ENCODE measurements at places on chromosomes 11 and 22.

DNA sequence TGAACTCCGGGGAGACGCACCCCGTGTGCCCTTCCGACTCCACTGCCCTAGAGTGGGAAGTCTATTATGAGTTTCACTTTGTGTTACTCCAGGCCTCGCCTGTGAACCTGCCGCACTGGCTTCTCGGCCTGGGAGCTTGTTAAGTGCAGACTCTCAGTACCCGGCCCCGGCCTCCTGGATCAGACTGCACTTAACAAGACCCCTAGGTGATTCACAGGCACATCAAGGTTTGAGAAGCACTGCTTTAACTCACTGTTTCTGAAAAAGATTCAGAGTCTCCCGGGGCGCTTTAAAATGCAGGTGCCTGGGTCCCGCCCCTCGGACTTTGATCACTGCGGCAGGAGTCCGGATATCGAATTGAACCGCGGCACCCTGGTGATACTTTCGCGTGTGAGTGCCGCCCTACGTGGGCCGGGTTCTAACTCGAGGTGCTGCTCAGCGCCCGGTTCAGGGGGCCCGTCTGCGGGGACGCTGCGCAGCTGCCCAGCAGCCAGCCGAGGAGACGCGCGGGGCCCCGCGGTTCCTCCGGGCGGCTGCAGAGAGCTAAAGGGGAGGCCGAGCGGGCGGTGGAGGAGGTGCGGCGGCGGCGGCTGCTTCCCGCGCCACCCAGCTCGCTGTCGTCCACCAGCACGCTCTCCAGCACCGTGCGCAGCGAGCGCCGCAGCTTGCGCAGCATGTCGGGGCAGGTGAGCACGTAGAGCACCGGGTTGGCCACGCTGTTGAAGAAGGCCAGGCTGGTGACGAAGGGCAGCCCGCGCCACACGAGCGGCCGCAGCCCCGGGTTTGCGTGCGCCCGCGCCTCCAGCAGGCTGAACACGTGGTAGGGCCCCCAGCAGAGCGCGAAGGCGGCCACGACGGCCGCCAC is 3.4 kb downstream of the PTGDR2 start:
- no peak for DNase-seq

GRCh38 chr11:19929655-19930054 is 217.0 kb downstream of the NAV2 start:
- no peak for DNase-seq

DNA sequence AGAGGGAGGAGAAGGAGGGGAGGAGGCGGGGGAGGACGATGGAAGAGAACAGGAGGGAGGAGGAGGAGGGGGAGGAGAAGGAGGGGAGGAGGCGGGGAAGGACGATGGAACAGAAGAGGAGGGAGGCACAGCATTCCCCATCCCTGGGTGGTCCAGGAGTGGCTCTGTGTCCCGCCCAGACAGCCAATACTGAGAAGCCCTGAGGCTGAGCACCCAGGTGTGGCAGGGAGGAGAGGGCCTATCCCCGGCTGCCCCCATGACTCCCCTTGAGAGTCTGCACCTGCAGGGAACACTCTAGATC is 717 bp downstream of the MRGPRE start:
- DNase-seq: no peak

DNA sequence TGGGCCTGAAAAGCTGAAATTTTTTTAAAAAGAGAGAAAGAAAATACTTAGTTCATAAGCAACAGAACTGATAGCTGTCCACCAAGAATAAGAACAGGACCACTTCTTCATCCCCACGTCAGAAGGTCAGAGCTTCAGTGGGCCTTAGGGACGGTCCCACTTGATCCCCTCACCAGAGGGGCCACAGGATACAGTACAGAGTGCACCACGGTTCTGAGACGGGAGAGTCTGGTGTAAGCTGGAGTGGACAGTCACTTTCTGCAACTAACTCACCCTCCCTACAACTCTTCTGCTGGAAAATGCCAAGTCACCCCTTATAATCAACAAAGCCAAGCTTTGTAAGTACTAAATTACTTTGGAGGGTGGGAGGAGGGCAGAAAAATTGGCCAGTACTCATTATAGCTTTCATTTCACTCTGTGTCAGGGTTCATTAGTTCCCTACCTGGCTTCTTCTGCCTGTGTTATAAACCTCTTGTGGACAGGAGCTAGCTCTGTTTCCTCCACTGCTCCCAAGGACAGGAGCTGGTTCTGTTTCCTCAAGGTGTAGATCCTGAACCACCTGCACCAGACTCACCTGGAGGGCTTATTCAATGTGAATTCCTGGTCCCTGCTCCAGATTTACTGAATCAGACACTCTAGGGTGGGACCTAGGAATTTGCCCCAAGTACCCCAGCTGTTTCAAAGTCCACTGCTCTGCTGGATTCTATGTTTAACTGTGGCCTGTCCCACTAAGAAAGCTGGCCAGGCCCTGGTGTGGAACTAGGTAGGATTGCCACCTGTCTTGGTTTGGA is 39.6 kb downstream of the SCGB1A1 start:
- DNase-seq: no peak

GRCh38 chr11:57901756-57902155 is 121.9 kb upstream of the OR9Q1 start:
- no peak for DNase-seq

DNA sequence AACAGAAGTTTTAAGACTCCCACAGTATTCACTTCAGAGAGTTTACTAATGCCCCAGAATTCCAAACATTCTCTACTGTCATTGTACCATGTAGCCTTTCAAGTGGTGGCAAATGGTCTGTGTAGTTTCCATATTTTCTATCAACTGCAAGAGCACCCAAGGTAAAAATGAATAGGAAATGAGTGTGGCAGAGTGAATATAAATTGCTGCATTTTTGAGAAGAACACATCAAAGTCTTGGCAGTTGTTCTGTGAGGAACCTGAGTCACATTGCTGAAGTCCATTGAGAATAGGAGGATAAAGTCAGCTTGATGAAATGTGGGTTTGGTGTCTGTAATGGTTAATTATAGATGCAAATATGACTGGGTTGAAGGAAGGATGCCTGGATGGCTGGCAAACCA is 193.6 kb downstream of the AASDHPPT start:
- no peak for DNase-seq

- no peak for DNase-seq
These were observed 10.8 kb downstream of the ST3GAL4 start for GRCh38 chr11:126366064-126366822.

- DNase-seq: no peak
These were observed 59.3 kb downstream of the DEPDC5 start for GRCh38 chr22:31812977-31813605.

- no peak for DNase-seq
These were observed 507.6 kb downstream of the INSC start for GRCh38 chr11:15622231-15622890.

DNA sequence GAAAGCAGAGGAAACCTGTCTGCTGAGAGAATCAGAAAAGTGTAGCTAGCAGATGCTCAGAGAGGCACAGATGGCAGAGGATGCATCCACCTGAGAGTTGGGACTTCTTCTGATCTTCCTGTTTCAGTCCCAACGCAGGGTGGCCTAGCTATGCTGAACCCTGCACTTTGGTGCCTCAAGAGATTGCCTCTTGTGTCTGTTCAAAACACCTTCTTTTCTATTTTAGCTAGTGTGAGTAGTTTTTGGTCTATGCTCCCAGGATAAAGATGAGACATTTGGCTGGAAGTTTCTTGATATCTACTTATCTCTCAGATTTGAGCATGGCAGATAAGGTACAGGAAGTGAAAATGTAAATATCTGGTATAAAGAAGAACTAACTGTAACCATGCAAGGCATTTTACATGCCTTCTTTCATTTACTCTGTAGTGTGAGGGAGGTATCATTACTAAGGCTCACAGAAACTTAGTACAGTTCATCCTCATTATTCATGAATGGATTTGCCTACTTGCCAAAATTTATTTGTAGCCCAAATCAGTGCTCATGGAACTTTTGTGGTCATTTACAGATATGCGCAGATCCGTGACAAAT is 47.0 kb upstream of the PSMA1 start:
- DNase-seq: no peak

GRCh38 chr11:111792955-111793500 is 26.8 kb upstream of the PPP2R1B start:
- no peak for DNase-seq

DNA sequence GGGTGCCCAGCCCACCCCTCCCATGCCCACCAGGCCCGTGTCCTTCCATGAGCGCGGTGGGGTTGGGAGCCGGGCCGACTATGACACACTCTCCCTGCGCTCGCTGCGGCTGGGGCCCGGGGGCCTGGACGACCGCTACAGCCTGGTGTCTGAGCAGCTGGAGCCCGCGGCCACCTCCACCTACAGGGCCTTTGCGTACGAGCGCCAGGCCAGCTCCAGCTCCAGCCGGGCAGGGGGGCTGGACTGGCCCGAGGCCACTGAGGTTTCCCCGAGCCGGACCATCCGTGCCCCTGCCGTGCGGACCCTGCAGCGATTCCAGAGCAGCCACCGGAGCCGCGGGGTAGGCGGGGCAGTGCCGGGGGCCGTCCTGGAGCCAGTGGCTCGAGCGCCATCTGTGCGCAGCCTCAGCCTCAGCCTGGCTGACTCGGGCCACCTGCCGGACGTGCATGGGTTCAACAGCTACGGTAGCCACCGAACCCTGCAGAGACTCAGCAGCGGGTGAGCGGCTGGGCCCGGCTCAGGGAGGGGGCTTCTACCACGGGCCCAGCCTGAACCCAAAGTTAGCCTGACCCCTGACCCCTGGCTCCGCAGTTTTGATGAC is 3.0 kb downstream of the PKP3 start:
- no peak for DNase-seq

DNA sequence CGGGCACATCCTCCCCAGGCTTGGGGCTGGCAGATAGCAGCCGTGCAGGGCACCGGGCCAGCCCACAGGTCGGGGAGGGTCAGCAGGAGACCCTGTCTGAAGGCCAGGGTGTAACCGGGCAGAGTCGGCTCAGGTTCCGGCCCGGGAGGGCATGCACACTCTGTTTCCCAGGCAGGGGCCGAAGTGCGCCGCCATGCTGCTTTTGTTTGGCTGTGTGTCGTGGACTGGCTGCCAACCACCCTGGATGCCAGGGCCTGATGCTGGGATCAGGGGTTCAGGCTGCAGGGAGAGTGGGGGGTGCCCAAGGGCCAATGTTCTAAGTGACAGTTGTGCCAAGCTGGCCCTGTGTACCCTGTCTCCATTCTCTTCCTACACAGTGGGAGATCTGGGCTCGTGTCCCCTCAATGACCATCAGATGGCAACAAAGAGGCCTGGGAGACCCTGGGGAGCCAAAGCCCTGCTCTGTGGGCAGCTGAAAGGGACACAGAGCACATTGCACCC is 120.9 kb upstream of the B3GAT1 start:
- DNase-seq: no peak

Measured in stimulated activated CD8-positive, alpha-beta memory T cell treated with anti-CD3 and anti-CD28 coated beads, Interleukin-4, amount 100 ng/mL, for 4 hours (primary cell).